Cardiac muscle cell (in vitro differentiated cells and primary cell): ENCODE measurements at places on chromosomes 4 and X. TPM values are rescaled to one million over a fixed set of nuclear protein-coding genes. Genes with fewer than 3 reads are reported as not detected.

The NONO gene
- 278 and 318 TPM in 2 replicates for polyA plus RNA-seq

The GLRB gene
- 0.75 and 2.6 TPM in 2 replicates for polyA plus RNA-seq

The LDOC1 gene
- polyA plus RNA-seq, result 90.6 and 108 TPM in 2 replicates

The H2BW2 gene
- not detected in 2 replicates for polyA plus RNA-seq

The ZIC3 gene
- polyA plus RNA-seq, result 1.7 and 1.8 TPM in 2 replicates

The HPF1 gene
- 51.8 and 53.8 TPM in 2 replicates for polyA plus RNA-seq

The ARMCX1 gene
- 32.2 and 45.3 TPM in 2 replicates for polyA plus RNA-seq

The ENAM gene
- polyA plus RNA-seq, result not detected in 2 replicates

The RASSF6 gene
- polyA plus RNA-seq, result not detected in 2 replicates

The RAI2 gene
- 3.4 and 4.3 TPM in 2 replicates for polyA plus RNA-seq

The PPP1R2C gene
- not detected in 2 replicates for polyA plus RNA-seq

The CENPE gene
- polyA plus RNA-seq, result 3.5 and 19.2 TPM in 2 replicates

The GAGE12J gene
- not detected in 2 replicates for polyA plus RNA-seq

The NEUROG2 gene
- polyA plus RNA-seq, result 0.44 TPM in 1 of 2 replicates, not detected in the other

The POU4F2 gene
- not detected in 2 replicates for polyA plus RNA-seq

GRCh38 chr4:52999626-53000025 is 137.5 kb downstream of the RASL11B start:
- H3K4me1 ChIP-seq, result peaks cover 28% of the 10 kb centered on the region
- H3K27me3 ChIP-seq, result no peaks in the 10 kb centered on the region
- no peak overlapping the region for H3K27ac ChIP-seq
- no peak overlapping the region for H3K4me3 ChIP-seq
- H3K36me3 ChIP-seq, result no peaks in the 10 kb centered on the region

DNA sequence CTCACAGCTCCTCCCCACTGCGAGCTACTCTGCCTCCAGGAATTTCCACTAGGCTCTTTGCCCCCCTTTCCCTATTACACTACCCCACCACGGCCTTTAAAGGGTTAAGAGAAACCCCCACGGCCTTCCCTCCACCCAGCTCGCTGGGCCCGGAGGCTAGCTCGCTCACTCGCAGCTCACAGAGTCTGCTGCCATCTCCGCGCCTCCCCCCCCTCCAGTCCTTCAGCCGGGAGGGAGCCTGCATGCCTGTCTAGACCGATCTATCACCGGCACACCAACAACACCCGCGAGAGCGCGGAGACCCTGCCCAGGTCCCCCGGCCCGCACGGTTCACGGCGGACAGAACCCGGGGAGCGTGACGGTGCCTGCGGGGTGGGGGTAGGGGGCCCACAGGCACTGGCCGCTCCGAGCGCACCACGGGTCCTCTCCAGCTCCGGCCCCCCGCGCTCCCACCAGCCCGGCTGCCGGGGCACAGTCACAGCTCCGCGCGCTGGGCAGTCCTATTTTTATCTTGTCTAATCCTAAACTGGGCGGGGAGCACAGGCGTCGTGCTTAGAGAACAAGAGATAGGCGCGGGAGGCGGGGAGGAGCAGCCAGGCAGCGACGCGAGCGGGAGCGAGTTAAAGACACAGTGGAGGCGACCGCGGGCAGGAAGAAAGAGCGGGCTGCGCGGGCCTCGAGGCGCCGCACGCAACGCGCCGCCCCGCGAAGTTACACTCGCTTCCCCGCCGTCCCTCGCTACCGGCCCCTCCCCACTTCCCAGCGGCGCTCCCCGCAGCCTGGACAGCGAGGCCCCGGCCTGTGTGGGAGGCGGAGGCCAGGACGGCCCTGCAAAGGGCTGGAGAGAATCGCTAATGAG is 3.5 kb downstream of the BCOR start:
- H3K27ac ChIP-seq, result peak overlapping the region; percentile 66
- peaks cover 42% of the 10 kb centered on the region for H3K27me3 ChIP-seq
- H3K36me3 ChIP-seq, result no peaks in the 10 kb centered on the region

DNA sequence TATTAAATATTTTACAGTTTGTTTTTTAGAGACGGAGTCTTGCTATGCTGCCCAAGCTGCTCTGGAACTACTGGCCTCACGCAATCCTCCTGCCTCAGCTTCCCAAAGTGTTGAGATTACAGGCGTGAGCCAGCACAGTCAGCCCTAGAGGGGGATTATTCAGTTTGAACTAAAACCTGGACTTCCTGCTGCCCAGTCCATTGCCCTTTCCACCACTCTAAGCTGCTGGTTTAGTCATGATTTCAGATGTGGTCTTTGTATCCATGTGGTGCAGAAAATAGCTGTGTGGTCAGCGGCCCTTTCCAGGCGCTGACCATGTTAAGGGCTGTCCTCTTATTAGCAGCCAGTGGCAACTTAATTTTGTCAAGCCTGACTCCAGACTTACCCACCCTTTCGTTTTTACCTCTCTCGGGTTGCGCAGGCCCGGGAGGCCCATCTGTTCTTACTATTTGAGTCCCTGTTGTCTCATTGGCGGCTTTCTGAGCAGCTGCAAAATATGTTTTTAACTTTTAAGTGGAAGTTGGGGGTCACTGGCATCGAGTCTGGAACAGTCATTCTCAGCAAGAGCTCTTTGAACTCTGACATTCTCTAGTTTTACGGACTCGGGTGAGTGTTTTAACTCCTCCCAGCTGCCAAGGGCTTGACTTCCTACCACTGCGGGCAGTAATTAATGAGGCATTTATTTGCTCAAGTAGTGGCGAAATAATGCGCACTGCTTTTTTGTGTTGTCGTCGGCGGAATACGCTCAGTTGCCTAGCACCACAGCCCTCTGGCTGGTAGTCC is 773 bp upstream of the VMA21 start:
- H3K4me3 ChIP-seq, result peak overlapping the region; percentile 97
- H3K36me3 ChIP-seq, result no peaks in the 10 kb centered on the region
- no peak for DNase-seq
- peaks cover 8% of the 10 kb centered on the region for H3K4me1 ChIP-seq
- peak overlapping the region; percentile 98 for H3K27ac ChIP-seq

DNA sequence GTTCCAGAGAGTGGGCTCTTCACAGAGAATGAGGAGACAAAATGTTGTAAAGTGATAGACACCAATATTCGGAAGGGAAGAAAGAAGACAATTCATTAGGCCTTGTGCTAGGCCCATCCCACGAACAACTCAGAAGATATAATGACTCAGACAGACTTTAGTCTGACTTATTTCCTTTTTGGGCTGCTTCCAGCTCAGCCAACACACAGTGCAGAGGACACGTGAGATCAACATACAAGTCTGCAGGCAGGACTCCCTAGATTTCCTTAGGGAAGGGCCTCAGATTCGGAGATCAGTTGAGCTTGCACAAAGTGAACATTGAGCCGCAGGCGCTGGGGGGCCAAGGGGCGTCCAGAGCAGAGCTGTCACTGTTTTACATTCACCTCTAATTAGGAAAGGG is 290.7 kb upstream of the TENM3 start:
- DNase-seq, result peak; percentile 92
- H3K27ac ChIP-seq, result no peak overlapping the region
- no peaks in the 10 kb centered on the region for H3K36me3 ChIP-seq
- no peaks in the 10 kb centered on the region for H3K4me1 ChIP-seq
- H3K4me3 ChIP-seq, result no peak overlapping the region

DNA sequence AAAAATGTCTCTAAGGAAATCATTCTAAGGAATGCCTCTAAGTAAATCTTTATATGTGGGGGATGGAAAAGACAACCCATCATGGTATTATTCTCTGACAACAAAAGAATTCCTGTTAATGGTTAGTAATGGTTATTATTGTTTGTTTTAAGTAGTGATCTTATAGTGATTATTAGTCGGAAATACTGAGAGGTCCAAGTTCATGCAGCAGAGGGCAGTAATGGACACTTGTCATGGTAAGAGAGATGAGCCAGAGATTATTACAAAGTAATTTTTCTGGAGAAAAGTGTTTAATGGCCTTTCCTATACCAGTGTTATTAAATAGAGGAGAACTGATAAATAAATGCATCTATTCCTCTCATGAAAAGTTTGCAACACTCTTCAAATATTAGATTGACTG is 8.1 kb upstream of the DKK2 start:
- DNase-seq, result no peak
- H3K27me3 ChIP-seq, result peaks cover 26% of the 10 kb centered on the region
- H3K27ac ChIP-seq, result no peak overlapping the region
- no peaks in the 10 kb centered on the region for H3K4me1 ChIP-seq
- H3K36me3 ChIP-seq, result no peaks in the 10 kb centered on the region

DNA sequence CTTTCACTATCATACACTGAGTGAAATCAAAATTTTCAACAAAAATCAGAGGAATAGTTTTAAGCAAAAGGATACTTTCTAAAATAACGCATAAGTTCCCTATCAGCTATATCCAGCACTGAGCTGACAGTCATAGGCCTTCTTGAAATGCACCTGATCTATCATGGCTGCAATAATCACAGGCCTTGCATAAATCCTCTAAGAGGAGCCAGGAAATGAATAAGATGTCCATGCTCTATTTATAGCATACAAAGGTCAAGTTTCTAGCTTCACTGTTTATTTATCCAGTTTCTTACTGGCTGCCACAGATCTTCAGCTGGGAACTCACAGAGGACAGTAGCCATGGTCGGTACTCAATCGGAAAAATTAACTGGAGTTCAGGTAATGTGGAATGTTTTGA is 235.9 kb upstream of the DMD start:
- DNase-seq, result no peak
- no peaks in the 10 kb centered on the region for H3K27me3 ChIP-seq
- no peaks in the 10 kb centered on the region for H3K4me1 ChIP-seq
- no peaks in the 10 kb centered on the region for H3K36me3 ChIP-seq
- H3K4me3 ChIP-seq, result no peak overlapping the region

- no peaks in the 10 kb centered on the region for H3K36me3 ChIP-seq
- H3K4me3 ChIP-seq, result no peak overlapping the region
- no peak overlapping the region for H3K27ac ChIP-seq
- no peak for DNase-seq
- H3K4me1 ChIP-seq, result peaks cover 16% of the 10 kb centered on the region
Measured at GRCh38 chr4:3477750-3478430, 14.8 kb downstream of the DOK7 start.

DNA sequence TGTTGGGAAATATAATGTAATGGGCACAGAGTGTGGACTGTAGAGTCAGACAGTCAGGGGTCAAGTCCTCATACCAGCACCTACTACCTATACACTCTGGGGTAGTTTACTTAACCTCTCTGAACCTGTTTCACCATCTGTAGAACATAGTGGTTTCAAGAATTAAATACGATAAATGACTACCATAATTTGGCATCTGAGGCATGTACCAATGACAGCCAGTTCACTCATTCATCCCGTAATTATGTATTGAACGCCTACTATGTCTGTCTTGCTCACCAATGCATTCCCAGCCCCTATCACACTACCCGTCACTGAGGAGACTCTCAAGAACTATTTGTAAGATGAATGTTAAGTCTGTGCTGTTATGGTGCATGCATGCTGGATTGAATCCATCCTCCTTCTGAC is 2.0 kb upstream of the FGB start:
- H3K4me1 ChIP-seq, result no peaks in the 10 kb centered on the region
- H3K36me3 ChIP-seq, result no peaks in the 10 kb centered on the region
- H3K27me3 ChIP-seq, result no peaks in the 10 kb centered on the region

- DNase-seq, result no peak
- H3K4me3 ChIP-seq, result no peak overlapping the region
- H3K27me3 ChIP-seq, result no peaks in the 10 kb centered on the region
- H3K27ac ChIP-seq, result no peak overlapping the region
- no peaks in the 10 kb centered on the region for H3K4me1 ChIP-seq
Measured at GRCh38 chrX:65999029-65999562, 40.8 kb downstream of the VSIG4 start.

DNA sequence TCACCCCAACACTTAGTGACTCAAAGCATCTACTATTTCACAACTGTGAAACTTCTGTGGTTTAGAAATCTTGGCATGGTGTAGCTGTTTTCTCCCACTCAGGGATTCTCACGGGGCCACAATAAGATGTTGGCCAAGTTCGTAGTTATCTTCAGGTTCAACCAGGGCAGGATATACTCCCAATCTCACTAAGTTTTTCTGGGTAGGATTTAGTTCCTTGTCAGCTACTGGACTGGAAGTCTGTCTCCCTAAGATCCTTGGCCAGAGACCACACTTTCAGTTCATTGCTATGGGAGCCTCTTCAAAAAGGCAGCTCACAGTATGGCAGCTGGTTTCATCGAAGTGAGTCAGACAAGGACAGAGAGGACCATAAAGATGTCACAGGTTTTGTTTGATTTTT is 111.7 kb upstream of the PDHA2 start:
- H3K4me1 ChIP-seq, result no peaks in the 10 kb centered on the region
- no peak overlapping the region for H3K4me3 ChIP-seq
- H3K27ac ChIP-seq, result no peak overlapping the region
- no peaks in the 10 kb centered on the region for H3K27me3 ChIP-seq
- peak; percentile 92 for DNase-seq

DNA sequence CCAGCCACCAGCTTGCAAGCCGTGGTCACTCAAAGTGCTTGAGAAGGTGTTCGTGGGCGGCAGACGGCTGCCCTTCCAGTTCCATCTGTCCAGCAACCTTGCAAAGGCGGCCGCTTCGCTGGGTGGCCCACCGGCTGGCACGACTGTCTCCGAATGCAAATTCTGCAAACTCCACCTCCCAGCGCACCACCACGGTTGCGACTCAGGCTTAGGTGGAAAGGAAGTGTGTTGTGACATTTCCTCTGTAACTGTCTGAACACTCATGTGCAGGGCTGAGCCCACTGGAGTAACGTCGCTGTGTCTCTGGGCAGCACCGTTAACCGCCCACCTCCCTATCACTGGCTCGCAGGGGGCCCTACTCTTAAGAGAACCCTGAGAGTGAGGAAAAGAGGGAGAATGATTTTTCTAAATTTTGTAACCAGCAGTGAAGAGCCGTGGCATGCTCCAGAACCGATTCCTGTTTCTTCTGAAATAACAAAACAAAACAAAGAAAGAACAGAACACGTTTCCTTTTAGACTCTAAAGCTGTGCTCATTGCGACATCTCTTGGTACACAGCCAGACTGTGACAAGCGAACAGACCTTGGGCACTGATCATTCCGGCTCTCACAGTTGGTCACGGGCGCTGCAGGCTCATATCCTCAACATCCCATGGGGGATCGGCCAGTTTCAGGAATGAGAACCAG is at the start of gene P2RY8:
P2RY8 (minus strand) TSS at position 155 of the 685 bp plus-strand sequence. CDS start 70,627 bp downstream, outside the sequence.
- no peaks in the 10 kb centered on the region for H3K27me3 ChIP-seq
- H3K27ac ChIP-seq, result no peak within 1 kb of the TSS

- H3K27me3 ChIP-seq, result no peaks in the 10 kb centered on the region
- no peaks in the 10 kb centered on the region for H3K36me3 ChIP-seq
- H3K4me3 ChIP-seq, result no peak overlapping the region
- no peak overlapping the region for H3K27ac ChIP-seq
Measured at GRCh38 chr4:64721106-64721505, 311.9 kb upstream of the TECRL start.

- H3K27me3 ChIP-seq, result no peaks in the 10 kb centered on the region
- no peak overlapping the region for H3K4me3 ChIP-seq
- no peaks in the 10 kb centered on the region for H3K4me1 ChIP-seq
- no peak overlapping the region for H3K27ac ChIP-seq
Measured at GRCh38 chr4:82031376-82031927, 342.3 kb downstream of the HNRNPD start.
